ENCODE measurements at places on chromosomes 2 and 18. TPM values are rescaled to one million over a fixed set of nuclear protein-coding genes. Genes with fewer than 3 reads are reported as not detected.

The IL1RL1 gene
- total RNA-seq, result not detected

- no peak for DNase-seq
Measured at GRCh38 chr2:160892204-160892603, 268.0 kb upstream of the TANK start.

DNA sequence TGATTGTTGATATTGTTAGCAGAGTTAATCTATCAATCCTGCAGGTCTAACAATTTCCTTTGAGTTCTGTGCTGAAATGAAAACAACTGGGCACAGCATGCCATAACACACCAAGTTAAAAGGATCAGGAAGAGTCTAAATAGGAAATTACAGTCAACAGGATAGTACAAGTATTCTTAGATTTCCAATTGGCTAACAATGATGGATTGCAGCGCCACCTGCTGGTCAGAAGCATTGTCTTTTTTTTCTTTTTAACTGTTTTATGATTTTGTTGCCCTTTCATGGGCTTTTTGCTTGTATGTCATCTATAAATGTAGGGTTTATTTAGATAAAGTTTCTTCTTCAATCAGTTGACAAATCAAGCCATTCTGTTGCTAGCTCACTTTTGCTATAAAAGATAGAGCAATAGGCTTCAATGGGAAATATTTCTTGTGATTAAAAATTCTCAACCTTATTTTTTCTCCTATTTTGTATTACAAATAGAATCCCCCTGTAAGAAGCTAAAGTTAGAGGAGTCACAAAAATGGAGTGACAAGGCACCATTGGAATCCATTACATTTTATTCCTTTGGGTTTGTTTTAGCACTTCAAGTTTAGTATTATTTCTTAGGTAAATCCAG lies 40.8 kb upstream of the RPRM start:
- peak; percentile 64 for DNase-seq

DNA sequence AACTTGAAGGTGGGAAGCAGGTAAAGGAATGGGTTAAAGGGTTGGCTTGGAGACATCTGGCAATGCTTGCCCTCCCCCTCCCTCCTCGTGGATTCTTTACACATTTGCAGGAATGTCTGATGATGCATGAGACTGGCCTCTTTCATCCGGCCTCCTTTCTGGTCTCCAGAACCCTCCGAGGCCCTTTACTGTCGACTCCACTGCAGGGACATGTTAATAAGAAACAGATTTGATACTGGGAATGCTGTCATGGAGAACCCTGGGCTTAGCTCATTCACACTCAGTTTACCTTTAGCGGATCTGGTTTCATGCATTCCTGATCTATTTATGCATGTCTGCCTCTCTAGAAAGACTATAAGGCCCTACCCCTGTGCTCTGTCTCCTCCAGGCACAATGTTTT lies 238.7 kb downstream of the TGIF1 start:
- peak; percentile 69 for DNase-seq

DNA sequence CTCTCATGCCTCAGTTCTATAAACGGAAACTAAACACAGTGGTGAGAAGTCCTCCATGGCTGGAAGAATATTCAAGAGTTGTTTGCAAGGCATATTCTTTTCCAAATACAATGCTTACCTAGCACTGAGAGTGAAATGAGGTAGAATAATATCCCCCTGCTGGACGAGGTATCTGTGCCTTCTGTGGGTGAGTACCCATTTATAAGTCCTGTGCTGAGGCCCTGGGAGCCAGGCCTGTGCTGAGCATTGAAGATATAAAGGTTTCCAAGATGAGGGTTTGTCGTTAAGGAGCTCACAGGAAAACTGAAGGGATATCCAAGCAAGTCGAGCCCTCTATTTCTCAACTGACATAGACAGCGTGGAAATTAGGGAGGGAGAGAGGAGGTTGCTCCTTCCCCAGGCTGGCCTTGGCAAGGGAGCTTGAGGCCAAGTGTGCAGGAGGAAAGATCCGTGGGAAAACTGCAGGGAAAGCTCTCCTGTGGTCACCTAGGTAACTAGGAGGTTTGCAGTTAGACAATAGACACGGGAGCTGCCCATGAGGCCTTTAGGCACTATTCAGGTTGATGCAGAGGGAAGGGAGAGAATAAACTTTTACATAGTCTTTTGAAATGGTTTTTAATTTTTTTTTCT lies 17.6 kb downstream of the PTPRM start:
- peak; percentile 46 for DNase-seq

Data from GM23338 (cell line).